ENCODE measurements at places on chromosomes 11 and 22. TPM values are rescaled to one million over a fixed set of nuclear protein-coding genes. Genes with fewer than 3 reads are reported as not detected.
A peak's percentile ranks its signal among the peaks of the same experiment; 100 is the strongest.

OR51A2 gene
- total RNA-seq: not detected

DNA sequence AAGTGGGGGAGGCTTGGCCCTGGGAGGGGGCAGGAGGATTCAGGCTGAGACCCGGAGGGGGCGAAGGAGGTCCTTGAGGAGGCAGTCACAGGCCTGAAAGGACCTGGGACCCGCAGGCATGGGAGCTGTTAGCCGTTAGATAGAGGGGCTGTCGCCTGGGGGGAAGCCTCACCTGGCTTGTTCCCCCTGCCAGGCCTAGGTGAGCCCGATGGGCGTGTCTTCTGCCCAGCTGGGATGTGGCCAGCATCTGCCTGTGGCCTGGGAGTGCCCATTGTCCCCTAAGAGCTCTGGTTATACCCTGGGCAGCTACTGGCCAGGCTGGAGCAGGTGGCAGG, 1.8 kb upstream of the DUSP8 start:
- DNase-seq: peak; percentile 43

GRCh38 chr11:21975242-21975641, 217.6 kb upstream of the ANO5 start:
- no peak for DNase-seq

POU2AF3 gene
- 4.3 TPM for total RNA-seq

GRCh38 chr11:121534131-121535093, 81.6 kb upstream of the SORL1-AS1 start:
- no peak for DNase-seq

- no peak for DNase-seq
These were observed 118.3 kb downstream of the BUD13 start for GRCh38 chr11:116654526-116654925.

GRCh38 chr22:25350551-25350971, 131.1 kb downstream of the CRYBB2 start:
- peak; percentile 72 for DNase-seq

DNA sequence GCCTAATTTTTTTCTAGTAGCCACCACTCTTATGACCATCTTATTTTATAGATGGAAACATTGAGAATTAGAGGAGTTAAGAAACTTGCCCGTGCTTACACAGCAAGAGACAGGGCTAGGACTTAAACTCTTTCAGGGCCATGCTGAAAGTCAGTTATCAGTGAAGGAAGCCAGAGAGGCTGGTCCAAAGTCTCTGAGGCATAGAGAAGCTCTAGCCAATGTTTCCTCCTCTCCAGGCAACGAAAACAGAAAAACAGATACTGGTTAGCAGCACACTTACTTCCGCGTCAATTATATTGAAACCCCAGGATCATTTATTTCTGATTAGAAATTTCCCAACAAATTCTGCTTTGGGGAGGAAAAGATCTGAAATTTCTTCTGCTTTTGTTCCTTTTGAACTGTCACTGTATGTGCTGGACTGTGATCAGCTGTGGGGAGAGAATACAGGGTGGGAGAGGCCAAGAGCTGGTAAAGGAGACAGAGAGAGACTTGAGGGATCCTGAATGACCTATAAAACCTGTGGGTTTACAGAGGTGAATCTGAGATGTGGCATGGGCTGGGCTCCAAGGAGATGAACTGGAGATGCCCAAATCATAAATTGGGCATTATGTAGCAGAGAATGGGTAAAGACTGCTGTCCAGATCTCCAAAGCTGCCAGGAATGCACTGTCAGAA, 37.5 kb upstream of the CAPRIN1 start:
- DNase-seq: no peak

TP53I11 gene
- total RNA-seq: 35.3 TPM

- peak; percentile 48 for DNase-seq
These were observed 43.9 kb downstream of the BIRC2 start for GRCh38 chr11:102390667-102391465.

DNA sequence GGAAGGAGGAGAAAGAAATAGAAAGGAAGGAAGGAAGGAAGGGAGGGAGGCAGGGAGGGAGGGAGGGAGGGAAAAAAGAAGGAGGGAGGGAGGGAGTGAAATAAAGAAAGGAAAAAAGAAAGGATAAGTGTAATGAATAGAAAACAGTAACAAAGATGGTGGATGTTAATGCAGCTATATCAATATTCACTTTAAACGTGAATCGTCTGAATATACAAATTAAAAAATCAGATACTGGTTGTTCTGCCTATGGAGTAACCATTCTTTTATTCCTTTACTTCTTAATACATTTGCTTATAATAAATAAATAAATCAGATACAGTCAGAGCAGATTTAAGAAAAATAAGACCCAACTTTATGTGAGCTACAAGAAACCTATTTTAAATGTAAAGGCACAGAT, 1520.4 kb downstream of the TBC1D22A start:
- no peak for DNase-seq

- no peak for DNase-seq
These were observed 165.8 kb upstream of the SYT13 start for GRCh38 chr11:45451766-45452440.

DNA sequence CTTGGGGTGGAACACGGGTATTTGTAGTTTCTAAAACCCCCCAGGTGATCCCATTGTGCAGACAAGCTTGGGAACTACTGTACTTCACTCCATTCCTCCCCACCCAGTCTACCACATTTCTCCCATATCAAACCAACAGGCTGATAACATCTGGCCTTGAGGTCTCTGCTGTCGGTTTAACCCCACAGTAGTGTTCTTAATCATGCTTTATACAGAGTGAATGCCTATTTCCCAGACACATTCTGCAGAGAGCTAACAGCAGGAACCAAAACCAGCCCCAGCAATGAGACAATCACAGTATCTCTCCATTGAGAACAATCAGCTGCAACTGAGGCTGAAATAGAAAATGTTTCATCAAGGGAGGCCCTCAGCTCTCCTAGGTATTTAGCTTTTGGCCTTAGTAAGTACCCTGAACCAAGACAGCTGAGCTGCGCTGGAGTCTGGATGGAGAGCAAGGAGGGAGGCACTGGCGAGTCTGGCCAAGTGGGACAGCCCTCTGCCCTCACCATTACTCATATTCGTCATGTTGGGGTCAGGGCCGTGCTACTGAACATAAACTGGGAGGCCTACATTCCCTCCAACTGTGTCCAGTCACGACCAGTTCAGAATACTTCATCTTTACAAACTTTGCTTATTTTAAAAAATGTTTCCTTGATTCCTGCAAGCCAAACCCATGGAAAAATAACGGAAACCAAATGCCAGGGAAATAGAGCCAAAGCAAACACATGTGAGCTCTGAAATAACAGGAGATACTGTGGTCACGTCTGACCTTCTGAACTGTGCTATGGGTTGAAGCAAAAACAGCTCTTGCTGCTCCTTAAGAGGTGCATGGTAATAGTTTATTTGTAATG, 81.0 kb downstream of the CCDC34 start:
- DNase-seq: peak; percentile 81

DNA sequence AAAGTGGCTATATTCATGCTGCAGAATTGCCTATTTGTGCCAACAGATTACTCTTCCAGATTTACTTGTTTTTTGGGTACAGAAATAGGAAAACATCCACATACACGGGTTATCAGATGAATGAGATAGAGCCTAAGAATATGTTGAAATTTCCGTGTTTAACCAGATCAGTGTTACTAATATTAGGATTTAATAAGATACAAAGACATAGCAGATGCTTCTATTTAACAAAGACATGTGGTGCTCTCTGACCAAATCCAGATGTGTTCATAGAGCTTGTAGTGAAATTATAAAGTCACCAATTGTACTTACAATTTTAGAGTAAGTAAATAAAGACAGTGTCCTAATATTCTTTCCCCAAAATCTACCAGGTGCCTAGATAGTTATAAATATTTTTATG, 208.0 kb downstream of the CASP12 start:
- DNase-seq: no peak

- DNase-seq: no peak
These were observed 2.3 kb upstream of the CRY2 start for GRCh38 chr11:45844822-45845578.

DNA sequence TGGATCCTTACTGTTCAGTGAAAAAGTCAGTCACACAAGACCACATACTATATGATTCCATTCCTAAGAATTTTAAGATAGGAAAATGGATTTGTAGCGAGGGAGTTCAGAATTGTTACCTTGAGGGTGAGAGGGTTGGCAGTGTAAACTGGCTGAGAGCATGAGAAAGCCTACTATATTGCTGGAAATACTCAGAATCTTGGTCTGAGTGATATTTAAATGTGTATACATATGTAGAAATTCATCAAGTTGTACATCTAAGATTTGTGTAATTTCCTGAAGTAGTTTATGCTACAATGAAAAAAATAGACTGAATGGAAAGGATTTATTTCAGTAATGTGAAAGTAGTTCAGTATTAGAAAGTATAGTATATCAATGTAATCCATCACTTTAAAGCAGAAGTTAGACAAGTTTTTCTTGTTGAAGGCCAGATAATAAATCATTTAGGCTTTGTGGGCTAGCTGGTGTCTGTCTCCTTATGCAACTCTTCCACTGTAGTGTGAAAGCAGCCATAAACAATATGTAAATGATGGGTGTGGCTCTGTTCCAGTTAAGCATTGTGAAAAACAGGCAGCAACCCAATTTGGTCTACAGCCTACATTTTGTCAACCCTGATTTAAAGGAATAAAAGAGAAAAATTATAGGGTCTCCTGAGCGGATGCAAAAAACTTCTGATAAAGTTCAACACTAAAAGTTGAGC, 127.2 kb upstream of the THY1 start:
- DNase-seq: peak; percentile 55

HORMAD2 gene
- not detected for total RNA-seq

GRCh38 chr22:37025500-37026070, 6.0 kb downstream of the MPST start:
- DNase-seq: no peak

All from kidney (tissue), 22 donors.